ENCODE measurements at places on chromosomes 5 and 9.
A peak's percentile ranks its signal among the peaks of the same experiment; 100 is the strongest.

DNA sequence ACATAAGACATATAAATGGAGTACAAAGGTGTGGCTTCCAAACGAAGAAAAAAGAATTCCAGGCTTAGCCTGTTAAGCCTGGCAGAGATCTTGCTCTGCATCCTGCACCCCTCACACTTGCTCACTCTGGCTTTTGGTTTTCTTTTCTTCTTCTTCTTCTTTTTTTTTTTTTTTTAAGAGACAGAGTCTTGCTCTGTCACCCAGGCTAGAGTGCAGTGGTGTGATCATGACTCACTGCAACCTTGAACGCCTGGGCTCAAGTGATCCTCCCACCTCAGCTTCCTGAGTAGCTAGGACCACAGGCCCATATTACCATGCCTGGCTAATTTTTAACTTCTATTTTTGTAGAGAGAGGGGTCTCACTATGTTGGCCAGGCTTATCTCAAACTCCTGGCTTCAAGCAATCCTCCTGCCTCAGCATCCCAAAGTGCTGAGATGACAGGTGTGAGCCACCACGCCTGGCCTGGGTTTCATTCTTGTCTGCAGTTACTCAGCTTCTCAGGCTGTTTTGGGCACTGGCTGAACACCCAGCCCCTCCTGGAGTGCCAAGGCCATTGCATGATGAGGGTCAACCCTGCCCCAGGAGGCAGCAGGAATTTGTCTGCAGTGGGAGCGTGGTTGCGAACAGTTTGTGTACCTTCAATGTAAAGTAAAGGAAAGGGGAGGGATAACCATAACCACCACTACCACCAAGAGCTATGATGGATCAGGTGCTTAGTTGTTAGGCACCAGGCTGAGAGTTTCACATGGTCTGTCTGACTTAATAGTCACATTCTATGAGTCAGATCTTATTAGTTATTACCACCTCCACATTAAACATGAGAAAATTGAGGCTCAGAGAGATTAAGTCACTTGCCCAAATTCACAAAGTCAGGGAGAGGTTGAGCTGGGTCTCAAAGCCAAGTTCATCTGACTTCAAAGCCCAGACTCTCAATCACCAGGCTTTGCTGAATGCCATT is 219.2 kb upstream of the PANK3 start:
- peak; percentile 16 for ATAC-seq

DNA sequence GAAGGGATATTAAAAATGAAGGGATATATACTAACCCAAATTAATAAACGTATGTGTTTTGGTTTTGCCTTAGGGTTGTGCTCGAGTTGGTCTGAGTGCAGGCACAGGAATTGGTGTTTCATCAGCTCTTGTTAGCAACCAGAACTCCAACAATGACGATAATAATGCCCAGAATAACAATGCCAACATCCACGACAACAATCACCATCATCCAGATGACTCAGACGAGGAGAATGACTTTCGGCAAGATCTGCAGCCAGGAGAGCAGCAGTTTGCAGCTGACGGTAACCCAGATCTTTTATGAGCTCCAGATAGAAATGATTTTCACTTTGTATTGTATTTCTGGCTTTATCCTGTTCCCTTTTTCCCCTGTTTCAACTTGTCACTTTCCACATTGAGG is 33.2 kb downstream of the FBXO38 start:
- ATAC-seq: no peak

- no peak for ATAC-seq
These were observed 68.4 kb downstream of the COL27A1 start for GRCh38 chr9:114223564-114224246.

- ATAC-seq: no peak
These were observed 70.8 kb upstream of the UNC5A start for GRCh38 chr5:176739461-176740051.

DNA sequence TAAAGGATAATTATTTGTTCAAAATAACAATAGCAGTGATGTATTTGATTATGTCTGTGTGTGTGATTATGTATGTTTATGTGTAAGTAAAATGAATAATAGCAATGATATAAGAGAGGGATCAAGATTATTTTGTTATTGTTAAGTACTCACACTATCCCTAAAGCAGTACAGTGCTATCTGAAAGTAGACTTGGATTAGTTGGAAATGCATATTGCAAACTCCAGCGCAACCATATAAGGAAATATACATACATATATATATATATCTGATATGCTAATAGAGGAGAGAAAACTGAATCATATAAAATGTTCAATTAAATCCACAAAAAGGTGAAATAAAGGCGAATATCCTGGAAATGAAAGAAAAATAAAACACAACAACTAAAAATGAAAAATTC is 268.4 kb downstream of the HINT1 start:
- ATAC-seq: no peak

DNA sequence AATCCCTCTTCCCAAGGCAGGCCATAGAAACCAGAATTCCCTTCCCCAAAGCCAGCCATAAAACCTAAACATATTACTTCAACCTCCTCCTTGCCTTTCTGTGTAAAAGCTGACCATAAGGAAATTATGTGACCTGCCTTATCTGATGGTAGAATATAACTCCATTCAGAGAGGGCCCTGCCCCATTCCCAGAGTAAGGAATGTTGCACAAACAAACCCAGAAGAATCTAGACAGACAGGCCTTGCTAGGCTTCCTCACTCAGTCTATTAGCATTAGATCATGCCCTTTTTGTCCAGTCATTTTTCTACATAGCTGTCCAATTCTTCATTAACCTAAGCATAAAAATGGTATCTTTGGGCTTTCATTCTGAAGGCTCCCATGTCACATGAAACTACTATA is 17.8 kb upstream of the IFNB1 start:
- ATAC-seq: no peak

DNA sequence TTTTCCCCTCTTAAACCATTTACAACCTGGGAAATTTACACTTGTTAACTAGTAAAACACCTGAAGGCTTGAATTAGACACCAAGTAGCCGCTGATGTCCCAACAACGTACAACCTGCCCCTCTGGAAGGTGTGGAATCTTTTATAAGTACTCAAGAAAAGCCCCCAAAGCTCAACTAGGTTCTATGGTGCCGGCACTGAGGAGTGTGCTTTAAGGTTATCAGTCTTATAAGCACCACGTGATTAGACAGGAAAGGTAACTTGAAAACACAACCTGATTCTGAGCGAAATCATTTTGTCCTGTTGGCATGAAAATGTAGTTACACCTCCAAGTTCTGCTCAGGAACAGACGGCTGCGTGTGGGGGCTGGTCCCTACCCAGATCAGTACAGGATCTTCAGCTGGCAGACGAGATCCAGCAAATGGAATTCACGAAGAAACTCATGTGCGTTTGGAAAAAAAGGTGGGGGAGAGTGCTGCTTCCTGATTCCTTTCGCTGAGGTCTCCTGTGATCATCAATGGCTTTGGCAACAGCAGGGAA is 195.5 kb downstream of the MEF2C start:
- ATAC-seq: no peak

GRCh38 chr9:114317665-114318357 is 5.1 kb upstream of the ORM1 start:
- no peak for ATAC-seq

- ATAC-seq: no peak
These were observed 196.9 kb downstream of the MAST4 start for GRCh38 chr5:66793049-66793448.

DNA sequence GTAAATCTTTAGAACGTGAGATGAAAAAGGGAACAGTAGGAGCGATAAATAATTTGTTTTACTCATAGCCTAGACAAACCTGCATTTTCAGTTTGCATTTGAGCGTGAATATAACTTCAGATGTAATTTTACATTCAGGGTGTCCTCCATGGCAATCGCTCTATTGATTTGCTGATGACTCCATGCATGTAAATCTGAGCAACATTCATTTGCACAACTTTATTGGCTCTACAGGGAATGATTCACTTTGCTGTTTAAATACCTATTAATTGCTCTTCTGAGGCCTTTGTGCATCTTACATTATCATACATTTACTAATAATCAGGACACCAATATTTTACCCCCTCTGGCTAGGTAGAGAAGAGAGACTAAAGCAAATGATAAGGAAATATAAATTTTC is 122.2 kb downstream of the EGFLAM start:
- no peak for ATAC-seq

- ATAC-seq: no peak
These were observed 69.8 kb downstream of the KCNIP1 start for GRCh38 chr5:170573660-170574059.

DNA sequence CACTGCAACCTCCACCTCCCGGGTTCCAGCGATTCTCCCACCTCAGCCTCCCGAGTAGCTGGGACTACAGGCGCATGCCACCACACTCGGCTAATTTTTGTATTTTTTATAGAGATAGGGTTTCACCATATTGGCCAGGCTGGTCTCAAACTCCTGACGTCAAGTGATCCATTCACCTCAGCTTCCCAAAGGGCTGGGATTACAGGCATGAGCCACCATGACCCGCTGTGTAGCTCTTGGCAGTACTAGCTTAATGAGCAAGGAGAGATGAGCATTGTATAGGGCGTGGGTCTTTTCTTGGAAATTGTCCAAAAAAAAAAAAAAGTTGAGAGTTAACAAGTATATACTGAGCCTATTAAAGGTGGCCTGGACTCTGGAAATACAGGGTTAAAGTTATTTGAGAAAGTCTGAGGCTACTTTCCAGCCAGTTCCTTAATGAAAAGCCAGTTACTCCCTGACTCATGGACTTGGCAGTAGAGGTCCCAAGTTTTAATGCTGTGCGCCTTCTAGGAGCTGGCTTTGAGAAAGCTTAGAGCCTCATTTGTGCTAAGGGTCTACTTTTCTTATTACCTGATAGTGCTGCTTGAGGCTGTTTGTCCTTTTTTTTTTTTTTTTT is 4.2 kb upstream of the FGF18 start:
- ATAC-seq: no peak

DNA sequence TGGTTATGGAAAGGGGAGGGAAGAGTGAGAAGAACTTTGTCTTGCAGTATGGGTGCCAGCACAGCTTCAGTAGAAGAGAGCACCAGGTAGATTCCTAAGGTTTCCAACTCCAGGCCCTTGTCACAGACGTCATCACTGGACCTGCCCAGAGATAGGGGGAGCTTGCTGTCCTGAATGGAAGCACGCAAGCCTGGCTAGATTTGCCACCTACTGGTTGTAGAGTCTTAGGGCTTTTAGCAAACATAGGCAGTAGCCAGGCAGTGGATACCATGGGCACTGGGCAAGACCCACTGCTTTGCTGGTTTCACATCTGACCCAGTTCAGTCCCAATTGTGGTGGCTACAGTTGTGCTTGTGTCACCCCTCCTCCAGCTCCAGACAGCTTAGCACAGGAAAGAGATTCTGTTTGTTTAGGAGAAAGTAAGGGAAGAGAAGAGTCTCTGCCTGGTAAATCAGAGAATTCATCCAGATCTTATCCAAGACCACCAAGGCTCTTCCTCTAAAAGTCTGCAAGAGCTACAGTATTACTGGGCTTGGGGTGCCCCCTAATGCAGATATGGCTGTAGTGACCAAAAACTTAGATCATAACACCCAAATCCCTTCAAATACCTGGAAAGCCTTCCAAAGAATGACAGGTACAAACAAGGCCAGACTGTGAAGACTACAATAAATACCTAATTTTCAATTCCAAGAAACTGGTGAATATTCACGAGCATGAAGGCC is 158.9 kb downstream of the HINT1 start:
- ATAC-seq: no peak

- ATAC-seq: no peak
These were observed 5.6 kb upstream of the ABLIM3 start for GRCh38 chr5:149135536-149136201.

DNA sequence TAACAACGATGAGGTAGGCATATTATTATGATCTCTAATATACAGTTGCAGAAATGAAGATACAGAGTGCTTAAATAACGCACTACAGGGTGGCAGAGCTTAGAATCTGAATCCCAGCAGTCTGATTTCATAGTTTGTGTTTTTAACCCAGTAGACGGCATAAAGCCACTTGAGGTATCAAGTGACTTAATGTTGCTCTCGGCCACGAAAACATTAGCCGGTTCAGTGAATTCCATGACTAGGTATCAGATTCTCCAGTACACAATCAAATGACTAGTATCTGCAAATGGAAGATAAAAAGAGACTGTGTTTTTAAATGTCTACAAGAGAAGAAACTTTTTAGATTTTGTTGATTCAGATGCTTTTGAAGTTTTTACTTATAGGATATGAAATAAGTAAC is 24.8 kb downstream of the SMC2 start:
- no peak for ATAC-seq

DNA sequence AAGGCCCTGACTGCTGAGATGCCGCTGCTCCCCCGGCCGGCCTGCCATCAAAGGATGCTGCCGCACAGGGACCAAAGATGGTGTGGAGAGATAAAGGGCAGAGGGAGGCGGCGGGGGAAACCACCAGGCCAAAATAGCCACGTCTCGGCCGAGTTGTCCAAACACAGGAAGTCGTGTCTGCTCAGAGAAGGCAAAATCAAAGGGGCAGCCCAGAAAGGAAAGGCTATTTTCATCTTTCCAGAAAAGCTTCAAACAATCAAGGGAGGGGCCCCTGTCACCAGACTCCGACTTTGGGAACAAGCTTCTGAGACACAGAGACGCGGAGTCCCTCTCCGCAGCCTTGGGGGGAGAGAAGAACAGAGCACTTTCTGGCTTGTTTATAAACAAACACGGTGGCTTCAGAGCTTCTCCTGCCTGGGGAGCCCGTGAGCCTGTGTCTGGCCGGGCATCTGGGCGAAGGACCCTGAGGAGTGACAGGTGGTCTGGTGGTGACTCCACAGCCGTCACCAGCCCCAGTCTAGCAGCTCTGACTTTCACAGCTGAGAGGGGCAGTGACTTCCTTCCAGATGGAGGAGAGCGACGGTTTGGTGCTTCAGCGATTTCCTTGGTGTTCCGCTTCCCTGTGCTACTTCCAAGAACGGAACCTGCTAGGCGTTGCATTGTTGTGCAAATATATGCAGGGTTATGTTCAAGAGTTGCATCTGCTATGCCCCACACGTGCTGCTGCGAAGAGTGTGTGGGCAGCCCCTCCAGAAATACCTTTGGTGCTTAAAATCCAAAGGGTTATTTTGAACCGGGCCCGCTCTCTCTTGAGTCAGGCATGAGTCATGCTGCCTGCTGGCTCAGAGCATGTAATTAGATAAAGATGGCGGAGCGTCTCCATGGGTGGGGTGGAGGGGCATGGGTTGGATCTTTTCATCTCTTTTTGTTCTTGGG is 24.0 kb downstream of the ADAMTSL2 start:
- peak; percentile 31 for ATAC-seq

- no peak for ATAC-seq
These were observed 4.8 kb upstream of the PRKACG start for GRCh38 chr9:69018737-69019136.

GRCh38 chr5:36945687-36946086 is 69.1 kb downstream of the NIPBL start:
- no peak for ATAC-seq

DNA sequence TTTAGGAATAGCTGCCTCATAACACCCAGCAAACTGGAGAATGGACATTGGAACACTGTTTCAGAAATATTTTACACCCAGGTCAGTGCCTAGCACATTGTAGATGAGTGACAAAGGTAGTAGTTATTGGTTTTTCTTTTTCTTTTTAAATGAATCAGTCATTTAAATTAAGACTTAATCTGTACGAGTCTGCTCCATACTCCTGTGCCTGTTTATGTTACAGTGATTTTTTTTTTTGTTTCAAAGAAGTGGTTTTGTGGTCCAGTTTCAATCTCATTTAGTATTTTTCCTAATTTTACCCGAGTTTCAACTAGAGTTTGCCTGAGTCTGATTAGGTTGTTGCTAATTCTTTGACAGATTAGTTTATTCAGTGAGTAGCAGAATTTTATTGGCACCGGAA is 16.2 kb downstream of the LMNB1 start:
- peak; percentile 53 for ATAC-seq

GRCh38 chr9:16132513-16132912 is 579.7 kb downstream of the CCDC171 start:
- ATAC-seq: no peak

- no peak for ATAC-seq
These were observed 81.6 kb upstream of the CKMT2 start for GRCh38 chr5:81151546-81151945.
